ENCODE measurements at places on chromosomes 6 and 20.

DNA sequence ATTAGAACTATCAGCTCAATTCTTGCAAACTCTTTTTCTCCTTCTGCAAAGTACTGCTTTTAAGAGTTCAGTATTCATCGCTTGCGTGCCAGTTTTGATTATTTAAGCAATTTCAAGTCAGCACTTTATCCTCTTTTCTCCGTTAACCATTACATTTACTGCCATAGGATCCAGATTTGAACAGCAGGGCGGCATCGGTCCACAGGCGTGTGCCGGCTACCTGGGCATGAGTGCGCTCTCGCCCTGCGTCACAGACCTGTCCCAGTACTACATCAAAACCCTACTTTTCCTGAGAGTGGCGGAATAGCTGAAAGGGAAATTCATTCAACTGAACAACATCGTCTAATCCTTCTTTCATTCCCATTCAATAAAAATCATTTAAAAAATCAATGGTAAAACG is 53.4 kb downstream of the MYLK4 start:
- no peak for DNase-seq

DNA sequence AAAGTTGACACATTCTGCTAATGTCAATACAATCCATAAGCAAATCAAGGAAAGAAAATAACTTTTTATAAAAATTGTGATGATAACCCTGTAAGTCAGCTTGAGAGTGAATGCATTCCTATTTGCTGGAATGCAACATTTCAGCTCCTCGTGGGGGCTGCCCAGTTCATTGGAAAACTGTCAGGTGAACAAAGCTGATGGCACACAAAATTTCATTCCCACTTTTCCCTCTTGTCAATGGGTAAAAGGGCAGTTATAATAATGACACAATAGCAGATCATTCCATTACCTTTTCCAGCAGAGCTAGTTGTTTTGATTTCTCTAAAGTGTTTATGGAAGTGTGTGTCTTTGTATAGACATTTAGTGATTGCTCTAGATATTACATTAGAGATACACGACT is 1124.6 kb upstream of the MAP3K7 start:
- no peak for DNase-seq

DNA sequence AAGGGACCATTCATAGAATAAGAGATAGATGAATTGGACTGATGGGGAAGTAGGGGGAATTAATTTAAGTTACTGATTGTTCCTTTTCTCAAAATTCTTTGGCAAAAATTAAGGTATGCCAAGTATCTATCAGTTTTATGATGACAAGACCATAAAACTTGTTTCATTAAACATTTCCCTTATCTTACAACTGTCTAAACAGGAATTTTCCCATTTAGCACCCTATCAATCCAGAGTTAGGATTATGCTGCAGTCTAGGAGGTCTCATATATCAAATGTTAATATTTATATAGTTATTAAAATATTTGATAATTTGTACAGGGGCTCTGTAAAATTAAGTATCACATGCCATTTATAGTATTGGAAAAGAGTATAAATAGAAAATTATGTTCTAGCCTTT is 51.5 kb upstream of the ARID1B start:
- no peak for DNase-seq

- no peak for DNase-seq
Measured at GRCh38 chr6:127690588-127690987, 113.6 kb downstream of the C6orf58 start.

DNA sequence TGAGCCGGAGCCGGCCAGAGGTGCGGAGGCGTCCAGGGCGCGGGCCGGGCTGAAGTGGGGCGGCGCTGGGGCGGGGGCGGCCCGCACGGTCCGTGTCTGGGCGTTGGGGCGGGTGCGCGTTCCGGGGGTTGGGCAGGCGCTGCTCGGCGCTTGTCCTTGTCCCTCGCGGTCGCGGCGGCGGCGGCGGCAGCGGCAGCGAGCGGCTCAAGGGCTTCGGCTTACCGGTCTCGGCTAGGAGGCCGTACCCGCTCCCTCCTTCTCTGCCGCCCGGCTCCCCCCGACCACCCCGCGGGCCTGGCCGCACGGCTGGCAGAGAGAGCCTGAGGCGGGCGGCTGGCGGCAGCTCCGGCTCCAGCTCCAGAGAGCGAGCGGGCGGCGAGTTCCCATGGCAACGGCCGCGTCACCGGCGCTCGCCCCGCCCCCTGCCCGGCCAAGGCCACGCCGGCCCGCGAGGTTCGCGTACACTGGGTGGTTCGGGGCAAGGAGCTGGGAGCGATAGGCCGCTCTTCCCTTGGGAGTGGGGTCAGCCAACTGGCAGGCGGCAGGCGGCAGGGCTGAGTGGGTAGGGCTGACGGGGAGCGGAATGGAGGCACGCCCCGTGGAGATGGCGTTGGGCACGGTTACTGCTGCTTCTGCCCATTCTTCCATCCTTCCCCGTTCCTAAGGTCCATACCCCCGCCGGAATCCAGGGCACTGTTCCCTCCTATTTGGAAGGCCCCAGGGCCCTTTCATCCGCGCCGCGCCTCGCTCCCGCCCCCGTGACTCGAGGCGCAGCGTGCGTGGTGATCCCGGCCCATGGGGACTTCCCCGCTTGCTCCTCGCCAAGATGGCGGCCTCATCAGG is at the start of gene LRRC73:
Gene LRRC73, minus strand, starts transcription at position 363 of the 843 bp plus-strand sequence. CDS start 561 bp downstream, outside the sequence.
- DNase-seq = peak; percentile 82

Measured in erythroblast (primary cell).